ENCODE measurements at places on chromosomes 11 and 22.
A peak's percentile ranks its signal among the peaks of the same experiment; 100 is the strongest.

DNA sequence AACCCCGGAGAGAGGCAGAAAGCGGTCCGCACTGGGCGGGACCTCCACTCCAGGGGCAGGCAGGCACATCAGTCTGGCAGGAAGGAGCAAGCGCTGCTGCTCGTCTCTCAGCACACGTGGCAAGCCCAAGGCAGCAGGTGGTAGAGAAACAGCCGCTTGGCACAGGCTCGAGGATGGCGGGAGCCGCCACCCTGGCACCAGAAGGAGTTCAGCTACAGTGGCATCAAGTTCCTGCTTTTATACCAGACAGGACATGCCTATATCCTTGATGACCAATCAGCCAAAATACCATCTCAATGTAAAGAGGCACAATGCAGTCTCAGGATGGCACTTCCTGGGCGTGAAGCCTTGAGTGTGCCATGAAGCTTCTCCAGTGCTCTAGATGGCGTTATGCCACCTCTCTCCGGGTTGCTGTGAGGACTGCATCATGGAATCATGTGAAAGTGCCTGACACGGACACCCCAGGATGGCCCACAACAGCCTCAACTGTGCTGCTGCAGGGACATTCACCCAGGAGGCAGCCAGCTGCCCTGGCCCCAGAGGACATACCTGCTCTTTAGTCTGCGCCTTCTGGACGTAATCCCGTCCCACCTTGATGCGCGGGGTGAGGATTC is 64.8 kb downstream of the APOL1 start:
- no peak for DNase-seq

- DNase-seq: no peak
Measured at GRCh38 chr22:27220339-27220738, 563.0 kb downstream of the MIAT start.

GRCh38 chr22:36258701-36259614 is 6.0 kb downstream of the APOL1 start:
- DNase-seq: no peak

DNA sequence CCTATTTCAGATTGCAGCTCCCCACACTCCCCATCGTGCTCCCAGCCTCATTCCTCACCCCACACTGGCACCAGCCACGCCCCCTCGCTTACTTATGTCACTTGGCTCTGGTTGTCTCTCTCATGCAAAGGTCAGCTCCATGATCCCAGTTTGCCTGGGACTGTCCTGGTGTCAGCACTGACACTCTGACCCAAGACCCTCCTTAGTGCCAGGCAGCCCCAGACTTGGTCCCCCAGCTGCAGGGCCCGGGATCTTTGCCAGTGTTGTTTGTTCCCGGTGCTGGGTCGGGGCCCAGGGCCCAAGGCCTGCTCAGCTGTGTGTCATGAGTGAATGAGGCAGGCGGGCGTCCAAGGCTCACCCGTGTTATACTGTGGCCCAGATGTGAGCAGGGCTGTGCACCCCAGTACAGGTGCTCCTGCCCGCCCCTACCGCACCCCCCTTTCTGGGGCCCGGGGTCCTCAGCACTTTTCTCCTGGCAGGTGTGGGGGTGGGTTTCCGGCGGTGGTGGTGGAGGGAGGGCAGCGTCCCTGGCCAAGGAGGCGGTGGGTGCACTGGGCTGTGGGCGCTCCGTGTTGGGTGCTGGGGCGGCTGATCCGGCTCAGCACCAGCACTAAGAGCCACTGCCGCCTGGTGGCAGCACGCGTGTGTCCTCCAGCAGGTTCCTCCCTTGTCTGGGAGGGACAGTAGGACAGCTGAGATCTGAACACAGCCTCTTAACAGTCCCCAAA is 19.5 kb downstream of the IL17REL start:
- peak; percentile 65 for DNase-seq

DNA sequence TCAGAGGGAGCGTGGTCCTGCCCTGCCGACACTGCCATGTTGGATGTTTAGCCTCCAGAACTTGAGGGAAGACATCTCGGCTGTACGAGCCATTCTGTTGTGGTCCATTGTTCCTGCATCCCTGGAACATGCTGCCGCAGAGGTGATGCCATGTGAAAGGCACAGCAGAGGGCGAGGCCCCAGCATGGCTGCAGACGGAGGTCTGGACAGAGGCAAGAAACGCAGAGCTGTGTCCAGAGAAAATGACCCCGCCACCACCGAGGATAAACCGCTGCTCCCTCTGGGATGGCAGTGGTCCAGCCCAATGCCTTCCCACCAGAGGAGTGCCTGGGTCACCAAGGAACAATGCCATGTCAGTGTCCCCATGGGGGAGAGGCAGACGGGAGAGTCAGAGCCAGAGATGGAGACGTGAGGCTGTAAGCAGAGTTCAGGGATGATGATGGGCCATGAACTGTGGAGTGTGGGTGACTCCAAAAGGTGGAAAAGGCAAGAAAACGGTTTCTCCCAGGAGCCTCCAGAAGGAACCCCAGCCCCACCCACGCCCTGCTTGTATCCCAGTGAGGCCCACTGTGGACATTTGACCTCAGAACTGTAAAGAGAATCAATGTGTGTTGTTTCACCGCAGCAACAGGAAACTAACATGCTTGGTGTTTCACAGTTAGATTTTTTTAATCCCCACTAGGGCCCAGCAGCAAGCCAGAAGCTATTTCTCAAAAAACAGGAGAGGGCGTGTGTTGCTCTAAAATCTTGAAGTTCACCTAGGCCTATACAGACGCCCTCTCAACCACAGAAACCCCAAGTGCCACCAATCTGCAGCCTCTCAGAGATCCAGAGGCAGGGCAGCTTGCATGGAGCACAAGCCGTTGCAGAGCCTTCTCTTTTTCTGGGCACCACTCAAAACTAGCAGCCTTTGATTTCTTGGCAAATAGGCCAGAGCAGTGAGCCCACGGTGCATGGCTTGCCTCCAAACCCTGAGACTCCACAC is 1422.9 kb downstream of the TBC1D22A start:
- DNase-seq: no peak

DNA sequence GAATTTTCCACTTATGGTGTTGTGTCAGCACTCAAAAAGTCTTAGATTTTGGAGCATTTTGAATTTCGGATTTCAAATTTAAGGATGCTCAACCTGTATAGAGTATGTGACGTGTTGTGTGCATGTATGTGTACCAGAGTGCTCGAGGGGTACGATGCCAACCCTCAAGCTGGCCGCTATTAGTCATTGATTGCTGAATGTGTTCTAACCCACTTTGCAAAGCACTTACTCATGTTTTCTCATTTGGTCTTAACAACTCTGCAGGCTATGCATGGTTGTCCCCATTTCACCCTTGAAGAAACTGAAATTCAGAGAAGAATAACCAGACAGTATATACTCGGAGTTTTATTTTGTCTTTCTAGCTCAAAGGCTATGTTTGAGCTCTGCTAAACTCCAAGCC is 196.4 kb upstream of the TENM4 start:
- DNase-seq: no peak

- DNase-seq: no peak
Measured at GRCh38 chr11:83918476-83918875, 632.3 kb upstream of the CCDC90B start.

DNA sequence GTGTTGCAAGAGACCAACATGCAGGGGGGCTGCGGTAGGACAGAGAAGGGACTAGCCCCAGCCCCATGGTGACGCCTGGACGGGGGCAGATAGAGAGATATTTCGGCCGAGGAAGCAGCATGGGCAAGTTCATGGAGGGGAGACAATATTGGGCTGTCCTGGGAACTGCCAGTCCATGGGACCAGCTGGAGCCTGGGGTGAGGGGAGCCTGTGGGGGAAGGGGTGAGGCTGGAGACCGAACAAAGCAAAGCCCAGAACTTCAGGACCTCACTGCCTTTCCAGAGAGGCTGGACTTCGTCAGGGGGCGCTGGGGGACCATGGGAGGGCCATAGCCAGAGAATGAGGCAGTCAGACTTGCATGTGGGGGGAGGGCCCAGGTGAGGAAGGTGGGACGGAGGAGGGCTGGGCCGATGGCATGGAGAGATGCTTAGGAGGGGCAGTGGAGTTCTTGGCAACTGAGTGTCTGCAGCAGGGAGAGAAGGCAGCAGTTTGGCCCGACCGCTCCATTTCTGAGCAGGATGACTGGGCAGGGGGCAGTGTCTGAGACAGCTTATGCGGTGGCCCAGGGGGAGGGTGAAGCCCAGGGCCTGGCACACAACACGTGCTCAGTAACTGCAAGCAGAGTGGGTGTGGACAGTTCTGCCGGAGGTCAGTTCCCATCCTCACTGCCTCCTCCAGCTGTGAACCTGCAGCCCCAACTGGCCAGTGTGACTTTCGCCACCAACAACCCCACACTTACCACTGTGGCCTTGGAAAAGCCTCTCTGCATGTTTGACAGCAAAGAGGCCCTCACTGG is 712 bp downstream of the UPK3A start:
- no peak for DNase-seq

- DNase-seq: no peak
Measured at GRCh38 chr11:57275582-57275981, 38.5 kb upstream of the APLNR start.

DNA sequence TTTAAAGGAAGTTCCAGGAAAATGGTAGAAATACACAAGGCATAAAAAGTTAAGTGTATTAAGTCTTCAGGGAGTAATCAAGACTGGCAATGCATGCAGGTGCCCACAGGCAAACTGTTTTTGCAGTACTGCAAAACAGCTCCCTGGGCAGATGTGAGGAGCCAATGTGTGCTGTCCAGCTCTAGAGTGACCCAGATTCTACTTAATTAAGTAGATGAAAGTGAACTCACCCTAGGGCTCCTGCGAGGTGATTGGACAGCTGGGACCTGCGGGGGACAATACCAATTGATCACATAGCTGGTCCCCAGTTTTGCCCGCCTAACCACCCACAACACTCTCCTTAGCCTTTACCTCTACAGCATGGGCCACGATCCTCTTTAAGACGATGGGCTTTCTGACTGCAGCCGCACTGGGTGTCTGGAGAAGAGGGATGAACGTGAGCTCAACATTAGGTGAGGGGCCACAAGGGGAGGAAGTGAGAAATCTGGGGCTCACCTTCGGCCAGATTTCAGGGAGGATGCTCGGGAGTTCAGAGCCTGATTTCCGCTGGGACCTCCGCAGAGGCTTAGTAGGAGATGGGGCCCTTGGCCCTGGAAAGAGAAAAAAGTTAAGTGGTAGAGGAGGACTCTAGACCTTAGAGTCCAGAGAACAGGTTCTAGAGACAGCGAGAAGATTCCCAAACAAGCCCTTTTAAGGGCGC is 556 bp downstream of the CDCA5 start:
- no peak for DNase-seq

DNA sequence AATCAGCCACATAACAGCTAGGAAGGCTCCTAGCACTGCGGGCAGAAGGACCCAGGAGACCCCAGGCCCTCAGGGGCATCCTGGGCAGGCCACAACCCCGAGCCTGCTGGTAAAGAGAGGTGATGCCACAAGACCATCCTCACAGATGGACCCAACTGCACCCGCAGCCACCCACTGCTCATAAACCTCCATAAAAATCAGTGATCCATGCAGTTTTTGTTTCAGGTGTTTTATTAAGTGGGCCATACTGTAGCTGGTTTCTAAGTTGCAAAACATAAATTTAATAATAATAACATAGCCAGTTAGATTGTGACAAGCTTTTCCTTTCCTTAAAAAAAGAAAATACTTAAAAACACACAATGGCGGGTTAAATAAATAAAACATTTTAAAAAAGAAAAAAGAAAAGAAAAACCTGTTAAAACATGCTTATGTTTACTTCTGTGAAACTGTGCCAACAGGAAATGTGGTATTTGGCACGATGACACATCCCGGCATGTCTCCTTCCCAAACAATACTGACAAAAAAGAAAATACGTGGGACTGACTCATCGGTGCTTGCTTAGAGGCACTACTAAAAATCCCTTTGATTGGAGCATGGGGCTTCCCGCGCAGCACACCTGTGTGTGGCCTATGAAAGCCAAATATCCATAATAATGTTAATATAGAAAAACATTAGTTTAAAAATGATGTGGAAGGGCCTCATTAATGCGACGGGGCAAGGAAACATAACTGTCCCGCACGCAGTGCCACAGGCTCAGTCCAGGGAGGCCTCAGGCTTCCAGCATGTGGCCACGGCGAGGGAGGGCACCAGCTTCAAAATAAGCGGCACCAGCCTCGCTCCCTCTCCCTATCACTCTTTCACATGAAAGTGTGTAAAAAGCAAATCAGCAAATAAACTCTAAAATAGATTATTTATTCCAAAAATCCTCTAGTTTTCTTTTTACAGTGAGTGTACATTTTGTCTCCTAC is 47.5 kb upstream of the SCUBE2 start:
- DNase-seq: peak; percentile 10

- DNase-seq: no peak
Measured at GRCh38 chr11:126578021-126578420, 222.5 kb downstream of the ST3GAL4 start.

- DNase-seq: no peak
Measured at GRCh38 chr11:100969008-100969407, 160.6 kb downstream of the PGR start.

DNA sequence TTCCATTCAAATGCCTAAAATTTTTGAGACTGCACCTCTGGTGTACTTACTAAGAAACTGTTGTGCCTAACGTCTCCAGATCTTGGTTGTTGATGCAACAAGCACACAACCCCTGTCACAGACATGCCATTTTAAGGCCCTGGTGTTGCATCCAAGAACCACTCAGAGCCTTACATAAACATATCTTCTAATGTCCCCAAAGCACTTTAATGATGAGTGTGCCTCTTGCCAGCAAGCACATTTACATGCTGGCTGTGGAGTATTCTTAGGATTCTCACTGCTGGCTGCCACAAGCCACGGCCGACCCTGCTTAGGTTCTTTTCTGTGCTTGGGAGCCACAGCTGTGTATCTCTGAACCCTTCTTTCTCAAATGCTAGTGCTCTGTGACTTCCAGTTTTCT is 201.4 kb downstream of the ADAMTS15 start:
- DNase-seq: no peak

- no peak for DNase-seq
Measured at GRCh38 chr11:35516403-35516802, 9.0 kb downstream of the PAMR1 start.

GRCh38 chr22:38221908-38222796 is 20.4 kb downstream of the MAFF start:
- no peak for DNase-seq

GRCh38 chr11:123258877-123259276 is 63.8 kb upstream of the CLMP start:
- DNase-seq: no peak

DNA sequence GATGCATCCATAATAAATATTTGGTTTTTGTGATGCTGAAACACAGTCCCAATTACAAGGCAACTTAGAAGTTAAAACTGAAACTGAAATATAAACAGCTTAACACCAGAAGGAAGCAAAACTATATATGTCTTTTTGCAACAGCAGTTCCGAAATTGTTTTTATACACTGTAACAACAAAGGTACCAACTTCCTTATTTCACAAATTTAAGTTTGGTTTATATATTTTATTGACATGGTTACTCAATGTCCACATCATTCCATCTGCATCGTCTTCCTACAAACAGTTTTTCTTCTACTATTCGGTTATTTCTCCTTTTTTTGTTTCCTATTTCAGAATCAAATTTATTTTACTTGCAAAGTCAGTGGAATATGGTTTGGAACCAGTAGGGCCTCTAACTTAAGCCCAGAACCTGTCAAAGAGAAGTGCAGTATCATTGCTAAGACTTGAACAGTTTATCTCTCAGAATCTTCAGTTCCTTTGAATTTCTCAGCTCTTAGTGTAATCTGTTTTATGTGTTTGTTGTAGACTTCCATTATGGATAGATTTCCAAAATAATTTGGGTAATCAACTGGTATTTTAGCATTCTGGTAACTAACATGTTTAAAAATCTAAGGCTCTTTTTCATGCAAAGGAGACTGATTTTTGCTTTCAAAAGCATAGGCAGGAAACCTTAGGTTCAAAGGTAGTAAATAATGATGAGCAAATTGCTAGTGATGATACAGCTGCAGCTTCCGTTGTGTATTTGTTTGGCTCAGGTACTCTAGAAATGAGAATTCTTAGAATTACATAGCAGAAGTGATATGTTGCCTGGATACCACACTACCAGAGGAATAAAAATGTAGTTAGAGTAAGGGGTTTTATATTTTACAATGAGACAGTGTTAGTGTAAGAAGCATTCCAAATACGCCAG is 8.2 kb upstream of the HSPA8 start:
- no peak for DNase-seq

Data from stimulated activated CD4-positive, alpha-beta T cell treated with anti-CD3 and anti-CD28 coated beads, Interleukin-15, amount 100 ng/mL, for 48 hours (primary cell).